ENCODE measurements at places on chromosomes 11 and 22.
A peak's percentile ranks its signal among the peaks of the same experiment; 100 is the strongest.

GRCh38 chr11:95345651-95346050 is 114.6 kb upstream of the SESN3 start:
- DNase-seq, result no peak

- DNase-seq, result no peak
Measured at GRCh38 chr22:43007519-43008102, 7.3 kb downstream of the PACSIN2 start.

DNA sequence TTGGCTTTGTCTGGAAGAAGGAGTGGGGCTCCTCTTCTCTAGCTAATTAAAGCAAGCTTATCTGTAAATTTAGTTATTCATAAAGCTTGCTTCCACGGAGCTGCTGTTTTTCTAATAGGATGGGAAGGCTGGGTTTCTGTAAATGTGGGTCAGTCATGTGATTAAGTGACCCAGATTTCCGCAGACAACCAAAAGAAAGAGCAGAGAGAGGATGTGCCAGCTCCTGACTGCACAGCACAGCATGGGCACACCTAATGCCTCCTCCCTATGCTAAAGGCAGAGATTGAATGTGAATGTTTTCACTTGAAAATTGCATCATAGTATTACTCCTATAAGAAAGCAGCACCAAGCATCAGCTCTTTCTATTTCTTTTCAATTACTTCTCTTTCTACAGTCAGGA is 160.2 kb downstream of the FAT3 start:
- DNase-seq, result no peak

- no peak for DNase-seq
Measured at GRCh38 chr11:115497303-115497702, 6.9 kb downstream of the CADM1 start.

- DNase-seq, result no peak
Measured at GRCh38 chr11:26399336-26399735, 67.4 kb downstream of the ANO3 start.

GRCh38 chr11:114955923-114956322 is 277.6 kb downstream of the NXPE2 start:
- no peak for DNase-seq

- no peak for DNase-seq
Measured at GRCh38 chr11:115676206-115676605, 172.0 kb upstream of the CADM1 start.

DNA sequence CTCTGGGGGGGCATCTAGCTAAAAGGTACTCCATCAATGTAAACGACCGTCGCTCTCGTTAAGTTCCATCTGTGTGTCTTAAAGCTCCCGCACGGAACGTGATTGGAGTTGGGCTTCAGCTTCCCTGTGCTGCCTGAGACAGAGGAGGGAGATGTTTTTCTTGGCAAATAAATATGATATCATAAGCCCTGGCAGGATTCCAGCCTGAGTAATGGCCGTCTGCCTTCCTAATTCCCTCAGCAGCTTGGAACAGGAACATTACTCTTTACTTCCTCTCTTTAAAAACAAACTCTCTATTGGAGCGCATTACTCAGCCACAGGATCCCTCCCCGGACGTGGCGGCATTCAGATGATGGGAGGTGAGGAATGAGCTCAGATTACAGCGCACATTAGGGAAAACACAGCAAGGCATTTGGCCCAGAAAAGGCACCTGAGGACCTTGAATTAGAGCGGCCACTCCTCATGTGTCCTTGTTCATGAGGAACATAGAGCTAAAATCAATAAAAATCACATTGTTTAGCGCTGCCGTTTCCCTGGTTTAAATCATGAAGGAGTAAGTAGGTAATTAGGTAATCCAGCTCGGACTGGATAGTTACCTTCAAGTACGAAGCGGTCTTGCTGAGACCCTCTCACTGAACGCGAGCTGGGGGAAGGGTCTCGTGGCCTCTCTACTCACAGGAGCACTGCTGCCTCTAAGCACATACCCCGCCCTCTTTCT is 230.4 kb downstream of the ST3GAL4 start:
- no peak for DNase-seq

DNA sequence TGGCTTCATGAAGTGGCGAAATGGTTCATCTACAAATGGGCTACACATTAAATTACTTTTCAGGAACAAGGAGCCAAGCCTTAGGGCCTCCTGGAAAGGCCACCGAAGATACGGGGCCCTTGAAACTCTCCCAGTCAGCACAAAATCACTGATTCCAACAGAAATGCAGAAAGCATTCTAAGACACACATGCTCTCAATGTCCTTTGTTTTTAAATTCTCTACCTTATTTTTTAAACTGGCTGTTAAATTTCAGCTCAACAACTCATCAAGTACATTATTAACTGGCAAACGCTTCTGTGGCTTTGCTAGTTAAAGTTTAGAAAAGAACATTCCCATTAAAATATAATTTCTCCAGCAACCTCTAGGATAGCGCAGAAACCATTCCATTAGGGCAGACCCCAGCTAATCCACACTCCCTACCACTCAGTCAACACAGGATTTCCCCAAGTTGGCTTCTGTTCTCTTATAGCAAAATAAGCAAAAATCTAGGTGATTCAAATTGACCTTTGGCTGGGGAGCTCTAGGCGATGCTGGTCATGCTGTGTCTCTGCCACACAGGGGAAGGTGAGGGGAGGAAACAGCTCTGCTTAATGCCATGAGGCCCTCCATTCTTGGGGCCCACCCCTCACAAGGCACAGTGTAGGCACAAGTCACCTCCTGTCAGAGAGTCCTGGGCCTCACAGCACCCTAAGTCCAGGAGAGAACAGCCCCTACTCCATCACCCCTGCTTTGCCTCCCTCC is 47.1 kb downstream of the PLEKHA7 start:
- no peak for DNase-seq

GRCh38 chr11:10653946-10654810 is 39.4 kb downstream of the IRAG1 start:
- DNase-seq, result peak; percentile 21

- no peak for DNase-seq
Measured at GRCh38 chr11:28756977-28757376, 648.8 kb downstream of the METTL15 start.

DNA sequence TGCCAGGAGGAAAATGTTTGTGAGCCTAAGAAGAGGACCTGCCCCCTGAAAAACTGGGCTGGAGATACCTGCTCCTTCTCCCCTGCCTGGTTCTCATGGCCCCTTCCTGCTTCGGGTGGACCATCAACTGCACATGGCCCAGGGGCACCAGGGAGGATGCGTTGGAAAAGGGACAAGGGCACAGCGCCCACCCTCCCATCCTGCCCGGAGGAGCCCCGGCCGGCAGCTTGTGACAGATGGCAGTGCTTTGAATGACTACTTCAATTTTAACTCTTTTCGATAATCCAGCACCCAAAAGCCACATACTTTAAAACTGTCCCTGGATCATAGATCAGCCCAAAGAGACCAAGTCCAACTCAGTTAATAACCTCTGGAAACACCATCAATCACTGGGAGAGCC is 135.8 kb upstream of the NECTIN1 start:
- no peak for DNase-seq

- no peak for DNase-seq
Measured at GRCh38 chr11:61153593-61154095, 7.6 kb downstream of the VPS37C start.

DNA sequence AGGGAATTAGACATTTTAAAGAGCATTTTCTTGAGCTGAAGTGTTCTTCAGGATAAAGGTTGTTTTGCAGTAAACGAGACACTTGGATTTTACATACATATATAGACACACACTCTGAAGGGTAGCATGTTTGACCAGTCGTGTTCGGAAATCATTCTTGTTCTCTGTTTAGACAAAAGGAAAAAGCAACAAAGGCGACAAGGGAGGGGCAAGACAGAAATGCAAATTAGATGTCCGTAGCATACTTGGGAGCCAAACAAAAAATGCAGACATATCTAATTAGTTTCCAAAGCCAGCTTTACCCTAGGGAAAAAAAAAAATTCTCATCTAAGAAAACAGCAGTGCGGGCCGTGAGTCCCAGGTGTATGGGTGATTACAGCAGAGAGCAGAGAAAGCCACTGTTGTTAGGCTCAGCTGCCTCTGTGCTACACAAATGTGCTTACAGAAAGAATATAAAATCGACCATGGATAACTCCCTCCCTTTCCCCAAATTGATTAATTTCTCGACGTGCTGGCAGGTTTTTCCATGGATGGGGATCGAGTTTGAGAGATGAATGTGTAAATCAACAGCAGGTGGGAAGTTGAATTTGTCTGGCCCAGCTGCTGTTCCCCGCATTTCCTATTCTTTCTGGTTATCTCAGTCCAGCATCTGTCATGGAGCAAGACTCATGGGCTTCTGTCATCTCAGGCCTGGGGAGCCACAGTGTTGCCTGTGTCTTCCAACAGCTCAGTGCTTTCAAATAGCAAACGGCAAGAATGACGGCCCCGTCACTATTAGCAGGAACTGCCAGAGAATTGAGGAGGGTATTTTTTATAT is 176.5 kb upstream of the TTC12 start:
- no peak for DNase-seq

- no peak for DNase-seq
Measured at GRCh38 chr22:46866591-46866990, 104.1 kb downstream of the TBC1D22A start.

DNA sequence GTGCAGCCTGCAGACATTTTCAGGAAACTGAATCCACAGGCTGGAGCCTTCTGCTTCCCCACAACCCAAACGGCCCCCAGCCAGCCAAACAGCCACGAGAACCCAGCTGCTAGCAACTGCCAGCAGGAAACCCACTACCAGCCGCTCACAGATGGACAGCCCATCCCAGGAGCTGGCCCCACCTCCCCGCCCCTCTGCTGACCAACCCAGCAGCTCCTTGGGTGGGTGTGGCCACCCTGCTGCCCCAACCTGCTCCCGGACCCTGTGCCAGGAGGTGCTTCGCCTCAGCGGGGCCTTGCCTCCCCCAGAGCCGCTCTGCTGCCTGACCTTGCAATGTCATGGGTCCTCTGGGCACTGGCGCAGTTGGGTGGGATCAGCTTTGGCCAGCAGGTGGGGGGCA is 8.2 kb upstream of the CCDC188 start:
- no peak for DNase-seq

- no peak for DNase-seq
Measured at GRCh38 chr11:65906602-65907001, 6.4 kb upstream of the FOSL1 start.

DNA sequence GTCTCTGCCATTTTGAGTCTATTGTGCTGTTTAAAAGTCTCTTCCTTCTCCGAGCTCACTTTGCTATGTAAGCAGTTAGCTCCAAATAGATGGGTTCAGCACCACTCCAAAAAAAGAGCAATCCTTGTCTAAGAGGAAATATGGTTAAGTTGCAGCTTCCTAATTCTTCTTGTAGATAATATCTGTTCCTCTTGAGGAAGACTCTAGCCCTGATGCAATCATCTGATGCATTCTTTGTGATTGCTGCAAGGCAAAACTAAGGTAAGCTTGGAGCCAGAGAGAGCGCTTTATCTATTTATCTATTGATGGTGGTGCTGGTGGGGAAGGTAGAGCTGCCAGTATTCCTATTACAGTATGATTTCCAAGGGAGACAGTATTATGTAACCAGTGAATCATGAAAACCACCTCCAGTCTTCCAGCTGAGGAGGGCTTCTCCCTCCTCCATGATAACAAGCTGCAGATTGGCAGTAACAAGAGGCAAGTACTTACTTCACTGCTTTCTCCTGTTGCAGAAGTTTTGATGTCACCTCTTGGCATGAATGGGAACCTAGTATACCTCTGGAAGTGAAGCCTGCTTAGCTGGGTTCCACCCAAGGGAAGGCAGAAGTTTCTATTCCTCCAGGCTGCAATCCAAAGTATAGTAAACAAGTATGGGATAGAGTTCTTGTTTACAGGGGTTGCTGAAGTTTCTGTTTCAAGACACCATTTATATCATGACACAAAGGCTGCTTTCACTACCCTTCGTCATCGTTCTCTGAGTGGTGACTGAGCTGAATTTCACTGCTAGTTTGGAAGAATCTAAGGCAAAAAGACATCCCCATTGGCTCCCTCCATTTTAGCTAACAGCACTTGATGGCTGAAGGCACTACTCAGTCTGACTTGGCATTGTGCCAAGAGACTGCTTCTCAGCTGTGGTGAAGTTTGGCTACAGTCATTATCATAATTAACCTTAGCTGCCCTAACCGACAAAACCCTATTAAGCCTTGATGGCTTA is 49.7 kb downstream of the FDX1 start:
- no peak for DNase-seq

- DNase-seq, result no peak
Measured at GRCh38 chr11:25920356-25920755, 411.6 kb upstream of the ANO3 start.

DNA sequence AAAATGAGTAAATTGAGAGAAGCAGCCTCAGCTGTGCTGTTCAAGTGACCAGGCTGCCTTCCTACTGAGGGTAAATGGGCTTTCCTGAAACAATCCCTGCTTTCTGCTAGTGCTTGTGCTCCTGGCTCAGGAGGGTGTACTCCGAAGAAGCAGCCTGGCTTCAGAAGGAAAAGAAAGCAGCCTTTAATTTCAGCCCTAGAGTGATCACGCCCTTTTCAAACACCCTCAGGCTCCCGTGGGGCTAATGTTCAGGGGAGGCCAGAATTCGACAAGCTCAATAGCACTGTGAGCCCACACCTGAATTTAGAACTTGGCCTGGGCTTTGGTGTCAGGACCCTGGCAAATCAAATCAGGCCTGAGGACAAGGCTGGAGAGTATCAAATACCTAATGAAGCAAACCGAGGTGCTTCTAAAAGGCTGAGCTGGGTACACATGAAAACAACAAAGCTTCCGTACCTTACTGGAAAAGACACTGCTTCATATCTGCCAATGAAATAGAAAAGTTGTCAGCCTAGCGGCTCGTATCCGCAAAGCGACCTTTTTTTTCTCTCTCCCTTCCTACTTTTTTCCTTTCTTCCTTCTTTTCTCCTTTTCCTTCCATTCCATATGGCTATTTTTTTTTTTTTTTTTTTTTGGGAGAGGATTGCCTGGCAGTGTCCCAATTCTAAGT is 387.8 kb downstream of the SOX6 start:
- no peak for DNase-seq

DNA sequence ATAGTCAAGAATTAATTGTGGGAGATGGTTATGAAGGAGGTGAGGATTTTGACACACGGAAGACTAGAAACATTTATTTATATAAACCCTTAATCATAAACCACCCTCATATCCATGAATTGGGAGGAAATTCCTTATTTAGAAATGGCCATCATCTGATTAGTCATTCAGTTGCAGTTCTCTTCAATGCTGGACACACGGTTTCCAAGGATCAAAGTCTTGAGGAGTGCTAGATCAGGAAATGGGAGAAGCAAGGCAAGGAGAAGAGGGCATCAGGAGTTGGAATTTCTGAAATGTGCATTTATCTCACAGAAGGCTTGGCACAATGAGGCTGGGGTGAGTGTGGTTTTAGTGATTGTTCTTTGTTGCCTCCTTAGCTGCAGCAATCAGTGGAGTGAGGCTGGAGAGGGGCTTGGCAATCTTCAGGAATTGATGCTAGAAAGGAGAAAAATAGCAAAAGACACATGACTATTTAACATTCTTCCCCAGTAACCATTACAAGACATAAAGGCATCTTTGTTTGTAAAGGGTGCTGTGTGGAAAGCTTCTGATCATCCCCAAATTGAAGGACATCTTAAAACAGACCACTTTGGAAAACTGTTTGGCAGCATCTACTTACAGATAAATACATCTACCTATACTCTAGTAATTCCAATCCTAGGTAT is 21.6 kb upstream of the GDPD4 start:
- DNase-seq, result no peak

GRCh38 chr11:69167916-69168691 is 12.4 kb downstream of the SMIM38 start:
- DNase-seq, result no peak

Data from activated naive CD4-positive, alpha-beta T cell treated with anti-CD3 and anti-CD28 coated beads, Interleukin-2, amount 50 U/mL, for 16 hours (primary cell).